ENCODE measurements at places on chromosomes 7 and 10.

DNA sequence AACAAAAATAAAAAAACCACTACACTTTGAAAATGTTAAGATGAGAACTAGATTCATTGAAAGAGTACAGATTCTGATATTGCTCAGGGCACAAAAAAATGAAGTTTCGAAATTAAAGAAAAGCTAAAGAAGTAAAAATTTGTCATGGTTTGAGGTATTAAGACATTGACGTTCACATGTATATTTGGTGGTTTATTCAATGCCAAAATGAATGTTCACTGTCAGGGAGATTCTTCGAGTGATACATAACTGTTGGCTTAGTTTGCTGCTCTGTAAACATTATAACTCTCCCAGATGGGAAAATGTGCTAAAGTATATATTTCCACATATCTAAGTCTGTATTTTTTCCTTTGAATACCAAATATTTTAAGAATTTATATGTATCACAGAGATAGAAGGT, 345.0 kb downstream of the SEMA3D start:
- DNase-seq, result no peak

GRCh38 chr7:119943942-119944600, 328.9 kb upstream of the KCND2 start:
- no peak for DNase-seq

- no peak for DNase-seq
Measured at GRCh38 chr7:81173766-81174281, 255.0 kb upstream of the SEMA3C start.

GRCh38 chr7:27107391-27108381, 5.2 kb upstream of the HOXA2 start:
- DNase-seq, result no peak

GRCh38 chr7:143355450-143356385, 6.8 kb downstream of the FAM131B start:
- no peak for DNase-seq

GRCh38 chr7:155868955-155869783, 56.9 kb upstream of the SHH start:
- no peak for DNase-seq

DNA sequence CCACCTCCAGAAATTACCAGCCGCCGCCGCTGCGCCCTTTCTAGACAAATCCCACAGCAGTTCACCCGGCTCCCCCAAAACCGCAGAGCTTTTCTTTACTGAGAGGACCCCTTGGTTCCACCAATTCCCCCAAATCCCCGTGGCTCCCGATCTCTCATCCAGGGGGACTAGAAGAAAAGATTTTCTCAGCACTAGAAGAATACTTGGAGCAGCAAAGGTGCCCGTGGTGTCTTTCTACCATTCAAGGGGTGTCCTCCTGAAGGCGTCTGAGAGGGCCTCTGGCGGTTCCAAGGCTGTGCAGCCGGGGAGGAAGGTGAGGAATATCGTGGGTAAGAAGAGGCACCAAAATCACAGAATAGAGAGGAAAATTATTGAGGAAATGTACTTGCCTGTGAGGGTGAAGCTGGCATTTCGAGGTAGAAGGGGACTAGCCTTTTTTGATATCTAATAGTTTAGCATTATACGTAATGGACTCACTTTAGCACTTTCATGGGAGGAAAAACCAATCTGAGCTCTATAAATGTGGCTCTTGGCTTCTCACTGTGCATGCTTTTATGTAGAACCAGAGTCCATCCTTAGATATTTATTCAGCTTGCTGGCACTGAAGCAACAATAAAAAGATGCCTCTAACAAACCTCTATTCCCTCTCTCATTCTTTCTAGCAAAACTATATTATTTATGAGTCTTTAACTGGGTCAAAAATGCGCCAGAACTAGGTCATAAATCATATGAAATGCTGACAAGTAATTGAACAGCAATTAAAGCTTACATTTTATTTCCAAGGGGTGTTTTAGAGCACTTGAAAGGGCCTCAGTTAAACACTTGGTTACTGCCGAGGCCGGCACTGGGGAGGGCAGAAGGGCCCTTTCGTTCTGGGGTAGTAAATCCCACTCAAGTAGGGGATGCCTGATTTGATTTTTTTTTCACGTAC, 13.8 kb upstream of the HOXA2 start:
- no peak for DNase-seq

DNA sequence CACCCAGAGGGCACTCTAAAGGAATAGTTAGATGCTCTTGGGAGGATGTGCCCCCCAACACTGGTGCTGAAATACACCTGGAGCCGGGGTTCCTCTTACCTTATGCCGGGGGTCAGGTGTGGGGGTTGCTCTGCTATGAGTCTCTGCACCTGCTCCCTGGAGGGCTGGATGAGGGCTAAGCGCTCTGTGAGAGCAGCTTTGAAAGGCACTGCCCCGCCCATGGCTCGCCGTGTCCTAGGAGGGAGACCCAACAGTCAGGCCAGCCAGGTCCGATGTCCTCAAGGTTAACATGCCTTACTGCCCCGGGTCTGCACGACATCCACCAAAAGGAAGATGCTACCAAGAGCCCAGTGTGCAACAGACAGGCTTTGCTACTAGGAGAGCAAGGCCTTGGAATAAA, 31.7 kb downstream of the PSPH start:
- DNase-seq, result no peak

- DNase-seq, result no peak
Measured at GRCh38 chr7:19772306-19772705, 1.1 kb downstream of the TMEM196 start.

GRCh38 chr7:2516194-2516555, 3.4 kb upstream of the LFNG start:
- no peak for DNase-seq

- no peak for DNase-seq
Measured at GRCh38 chr7:87806150-87806549, 70.0 kb downstream of the SLC25A40 start.

DNA sequence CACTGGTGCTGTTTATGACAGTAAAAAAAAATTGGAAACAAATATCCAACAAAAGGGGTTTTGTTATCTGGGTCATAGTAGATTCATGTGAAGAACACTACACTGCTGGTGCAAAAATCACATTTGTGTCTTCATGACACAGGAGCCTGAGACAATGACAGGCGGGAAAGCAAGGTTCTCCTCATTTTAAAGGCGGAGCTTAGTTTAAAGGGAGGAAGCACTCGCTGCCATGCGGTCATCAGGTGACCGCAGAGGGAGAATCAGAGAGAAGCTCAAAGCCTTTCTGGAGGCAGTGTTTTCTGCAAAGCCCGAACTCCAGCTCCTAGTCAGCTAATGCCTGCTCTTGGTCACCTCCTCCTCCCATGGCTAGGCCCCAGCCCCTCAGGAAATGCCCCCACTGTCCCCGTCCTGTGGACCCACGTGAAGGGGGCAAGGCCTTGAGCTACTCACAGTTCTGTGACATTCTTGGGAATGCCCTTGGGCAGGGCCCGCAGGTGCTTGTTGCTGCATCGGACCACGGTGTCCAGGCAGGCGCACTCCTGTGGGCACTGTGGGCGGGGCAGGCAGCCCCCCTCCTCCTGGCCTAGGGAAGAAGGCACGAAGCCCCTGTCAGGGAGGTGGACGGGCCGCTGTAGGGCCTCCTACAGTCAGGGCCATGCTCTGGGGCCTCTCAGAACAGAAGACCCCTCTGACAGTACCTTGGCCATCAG, 146.1 kb downstream of the SLIT1 start:
- DNase-seq, result no peak

DNA sequence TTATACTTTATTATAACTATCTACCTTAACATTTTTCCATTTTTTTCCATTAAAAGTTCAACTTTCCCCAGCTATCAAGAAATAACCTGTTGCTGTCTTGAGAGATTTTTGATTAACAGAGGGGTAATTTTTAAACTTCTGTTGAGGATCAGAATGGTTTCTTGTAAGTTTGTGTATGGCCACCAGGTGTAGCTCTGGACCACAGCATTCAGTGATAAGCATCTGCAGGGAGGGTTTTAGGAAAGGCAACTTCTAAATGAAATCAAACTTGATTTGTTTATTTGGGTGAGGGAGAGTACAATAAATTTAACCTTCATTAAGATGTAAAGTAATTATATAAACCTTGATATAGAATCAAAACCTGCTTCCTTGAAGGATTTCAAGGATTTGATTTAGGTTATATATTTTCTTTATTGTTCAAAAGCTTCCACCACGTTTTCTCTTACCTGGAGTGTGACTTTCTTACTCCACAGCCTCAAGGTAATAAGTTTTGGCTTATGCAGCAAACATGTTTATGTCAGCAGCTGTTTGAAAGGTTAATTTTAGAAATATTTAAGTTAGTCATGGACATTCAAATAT, 153.3 kb downstream of the STK31 start:
- no peak for DNase-seq

- DNase-seq, result no peak
Measured at GRCh38 chr7:69813637-69814240, 215.5 kb downstream of the AUTS2 start.

- no peak for DNase-seq
Measured at GRCh38 chr10:129078346-129078745, 388.7 kb upstream of the MGMT start.

GRCh38 chr7:30596721-30597120, 2.0 kb downstream of the GARS1 start:
- no peak for DNase-seq

DNA sequence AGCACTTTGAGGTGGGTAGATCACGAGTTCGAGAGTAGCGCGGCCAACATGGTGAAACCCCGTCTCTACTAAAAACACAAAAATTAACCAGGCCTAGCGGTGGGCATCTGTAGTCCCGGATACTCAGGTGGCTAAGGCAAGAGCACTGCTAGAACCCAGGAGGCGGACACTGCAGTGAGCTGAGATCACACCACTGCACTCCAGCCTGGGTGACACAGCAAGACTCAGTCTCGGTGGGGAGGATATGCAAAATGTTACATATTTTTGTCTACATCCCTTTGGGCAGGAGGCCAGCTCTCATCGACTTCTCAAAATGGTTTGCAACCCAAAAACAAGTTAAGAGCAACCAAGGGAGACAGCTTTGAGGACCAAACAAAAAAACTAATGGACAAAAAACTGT, 8.2 kb downstream of the ATE1 start:
- no peak for DNase-seq

DNA sequence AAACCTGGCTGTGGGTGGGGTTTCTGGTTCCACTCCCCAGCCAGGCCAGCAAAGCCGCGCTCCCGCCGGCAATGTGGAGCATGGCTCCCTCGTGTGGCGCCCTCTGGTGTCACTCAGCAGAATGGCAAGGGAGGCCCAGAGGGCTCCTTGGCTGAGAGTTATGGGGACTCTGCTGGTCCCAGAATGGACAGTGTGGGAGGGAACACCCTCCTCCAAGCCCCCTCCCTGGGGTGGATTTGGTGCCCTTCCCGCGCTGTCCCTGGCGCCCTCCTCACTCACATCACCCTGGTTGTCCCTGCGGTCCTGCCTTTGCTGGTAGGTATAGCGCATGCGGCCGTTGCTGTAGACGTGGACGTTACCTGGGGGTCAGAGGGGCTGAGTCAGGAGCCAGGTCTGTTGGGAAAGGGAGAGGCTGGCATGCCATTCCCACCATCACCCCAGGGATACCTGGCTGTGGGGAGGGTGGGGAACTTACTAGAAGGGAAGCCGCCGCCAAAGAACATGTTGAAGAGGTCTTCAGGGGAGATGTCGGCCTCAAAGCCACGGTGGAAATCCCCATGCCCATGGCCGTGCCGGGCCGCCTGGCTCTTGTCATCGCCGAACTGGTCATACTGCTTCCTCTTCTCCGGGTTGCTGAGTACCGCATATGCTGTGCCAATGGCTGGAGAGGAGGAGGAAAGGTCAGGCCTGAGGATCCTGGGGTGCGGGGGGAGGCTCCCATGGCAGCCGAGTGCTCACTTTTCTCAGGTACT, 14.0 kb downstream of the DNAJB12 start:
- no peak for DNase-seq

DNA sequence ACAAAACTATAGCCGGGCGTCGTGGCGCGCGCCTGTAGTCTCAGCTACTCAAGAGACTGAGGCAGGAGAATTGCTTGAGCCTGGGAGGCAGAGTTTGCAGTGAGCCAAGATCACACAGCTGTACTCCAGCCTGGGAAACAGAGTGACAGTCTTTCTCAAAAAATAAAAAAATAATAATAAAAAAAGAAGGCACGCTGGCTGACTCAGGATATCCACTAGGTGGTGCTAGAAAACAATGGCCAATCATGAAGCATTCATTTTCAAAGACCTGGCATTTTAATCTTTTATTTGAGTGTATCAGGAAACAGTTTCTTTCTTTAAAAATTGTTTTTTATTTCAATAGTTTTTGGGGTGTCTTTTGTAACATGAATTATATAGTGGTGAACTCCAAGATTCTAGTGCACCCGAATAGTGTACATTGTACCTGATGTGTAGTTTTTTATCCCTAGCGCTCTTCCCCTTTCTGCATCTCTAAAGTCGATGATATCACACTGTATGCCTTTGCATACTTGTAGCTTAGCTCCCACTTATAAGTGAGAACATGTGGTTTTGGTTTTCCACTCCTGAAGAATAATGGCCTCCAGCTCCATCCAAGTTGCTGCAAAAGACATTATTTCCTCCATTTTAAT, 88.6 kb downstream of the LYZL1 start:
- no peak for DNase-seq

DNA sequence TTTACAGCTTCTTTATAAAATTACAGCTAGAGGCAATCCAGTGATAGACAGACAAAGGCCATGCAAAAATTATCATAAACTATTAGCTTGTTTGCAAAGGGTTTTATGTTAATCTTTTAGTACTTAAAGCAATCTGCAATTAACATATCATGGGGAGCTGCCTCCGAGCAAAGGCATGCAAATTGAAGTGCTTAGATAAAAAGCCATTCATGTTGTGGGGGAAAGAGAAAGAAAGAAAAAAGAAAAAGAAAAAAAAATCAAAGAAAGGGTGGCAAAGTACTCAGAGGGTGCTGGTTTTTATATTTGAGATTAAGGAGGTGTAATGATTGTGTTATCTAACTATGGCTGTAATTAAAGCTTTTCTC, 799.5 kb downstream of the LRMDA start:
- no peak for DNase-seq

DNA sequence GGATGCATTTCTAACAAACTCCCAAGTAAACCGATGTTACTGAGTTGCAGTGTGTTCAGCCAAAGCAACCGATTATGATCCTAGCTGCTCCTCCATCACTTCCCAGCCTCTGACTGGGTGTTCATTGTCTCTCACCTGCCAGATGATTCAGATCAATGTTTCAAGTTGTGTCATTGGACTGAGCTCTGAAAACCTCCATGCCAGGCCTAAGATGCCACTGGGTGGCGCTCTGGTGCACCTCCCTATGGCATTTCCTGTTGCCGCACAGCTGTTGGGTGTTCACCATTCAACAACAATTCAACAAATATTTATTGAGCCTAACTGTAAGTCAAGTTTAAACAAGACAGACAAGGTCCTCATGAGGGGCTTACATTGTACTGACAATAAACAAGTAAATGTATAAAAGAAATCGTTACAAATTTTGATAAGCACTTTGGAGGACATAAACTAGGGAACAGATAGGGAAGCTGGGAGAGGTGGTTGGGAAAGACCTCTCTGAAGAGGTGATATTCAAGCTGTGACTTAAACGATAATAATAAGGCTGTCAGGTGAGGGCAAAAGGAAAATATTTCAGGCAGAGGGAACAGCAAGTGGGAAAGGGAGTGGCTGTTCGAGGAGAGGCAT, 22.8 kb downstream of the RGR start:
- peak; percentile 78 for DNase-seq

All from stimulated activated CD4-positive, alpha-beta T cell treated with anti-CD3 and anti-CD28 coated beads, Interleukin-1b, Interleukin-23, amount 100 ng/mL, for 24 hours (primary cell).